Stomach (tissue), 19 donors: ENCODE measurements at places on chromosomes 13 and 19. TPM values are rescaled to one million over a fixed set of nuclear protein-coding genes. Genes with fewer than 3 reads are reported as not detected.

Gene KLK14
- not detected for polyA plus RNA-seq

GRCh38 chr13:113591750-113592149, 7.2 kb downstream of the TFDP1 start:
- DNase-seq: peak; percentile 18

DNA sequence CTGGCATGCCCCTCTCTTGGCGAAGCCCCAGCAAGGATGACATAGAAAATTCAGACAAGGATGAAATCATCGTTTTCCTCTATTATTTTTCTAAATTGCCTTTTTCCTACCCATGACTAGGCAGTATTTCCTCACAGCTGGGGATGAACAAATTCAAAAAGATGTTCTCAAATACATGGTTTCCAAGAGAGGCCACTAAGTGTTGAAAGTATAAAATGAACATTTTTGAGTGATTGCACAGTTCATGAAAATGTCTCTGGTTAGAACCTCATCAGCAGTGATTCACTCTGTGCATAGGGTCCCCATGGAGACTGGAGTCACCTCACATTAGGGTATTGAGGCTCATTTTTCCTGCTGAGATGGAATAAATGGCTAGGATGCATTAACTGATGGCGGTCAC, 373.7 kb downstream of the DNAJC15 start:
- no peak for DNase-seq

- peak; percentile 77 for DNase-seq
Measured at GRCh38 chr13:110338441-110339101, 31.5 kb downstream of the COL4A2 start.

GRCh38 chr19:926589-927350, 935 bp downstream of the ARID3A start:
- DNase-seq: peak; percentile 67

- DNase-seq: no peak
Measured at GRCh38 chr19:13401388-13401787, 104.9 kb downstream of the CACNA1A start.

Gene JSRP1
- polyA plus RNA-seq: not detected

- no peak for DNase-seq
Measured at GRCh38 chr13:60286707-60287106, 110.3 kb upstream of the TDRD3 start.

- no peak for DNase-seq
Measured at GRCh38 chr13:20190481-20191310, 2.0 kb downstream of the GJB2 start.

Gene NFIX
- 30.2 TPM for polyA plus RNA-seq
